GM12878 (cell line): ENCODE measurements at places on chromosomes 13 and 19. TPM values are rescaled to one million over a fixed set of nuclear protein-coding genes. Genes with fewer than 3 reads are reported as not detected.

ZNF560 gene
- 0.10 and 0.29 TPM in 2 replicates for total RNA-seq

CEACAM20 gene
- not detected in 2 replicates for total RNA-seq

OSCAR gene
- 0.13 TPM in 1 of 2 replicates, not detected in the other for total RNA-seq

GRCh38 chr19:12665281-12665573 lies 1.3 kb downstream of the MAN2B1 start:
- DNase-seq: peak; percentile 61

- DNase-seq: no peak
Observed at GRCh38 chr13:43872181-43872580, 7.4 kb downstream of the CCDC122 start.

- no peak for DNase-seq
Observed at GRCh38 chr13:30312904-30313303, 5.6 kb upstream of the KATNAL1 start.

GRCh38 chr13:21427741-21428140 lies 31.4 kb downstream of the ZDHHC20 start:
- DNase-seq: peak; percentile 20

- no peak for DNase-seq
Observed at GRCh38 chr19:49949742-49950589, 11.0 kb downstream of the SIGLEC11 start.

- DNase-seq: no peak
Observed at GRCh38 chr13:27977476-27978300, 8.6 kb upstream of the CDX2 start.

CYP2A6 gene
- 0.58 and 0.97 TPM in 2 replicates for total RNA-seq

CYP2F1 gene
- total RNA-seq: not detected in 2 replicates

DNA sequence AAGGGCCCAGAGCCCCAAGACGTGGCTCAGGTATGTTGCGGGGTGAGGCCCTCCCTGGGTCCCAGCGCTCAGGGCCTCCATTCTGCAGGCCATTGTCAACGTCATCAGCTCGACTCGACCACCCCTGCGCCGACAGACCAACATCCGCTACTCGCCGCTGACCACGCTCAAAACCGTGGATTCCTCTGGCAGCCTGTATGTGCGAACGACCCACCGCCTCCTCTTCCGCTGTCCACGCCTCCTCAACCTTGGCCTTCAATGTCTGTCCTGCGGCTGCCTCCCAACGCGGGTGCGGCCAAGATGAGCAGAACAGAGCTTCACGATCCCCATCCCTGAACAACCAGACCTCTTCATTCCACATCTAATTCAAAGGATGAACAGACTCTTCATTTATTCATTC lies 8.2 kb downstream of the RDH8 start:
- no peak for DNase-seq

DNA sequence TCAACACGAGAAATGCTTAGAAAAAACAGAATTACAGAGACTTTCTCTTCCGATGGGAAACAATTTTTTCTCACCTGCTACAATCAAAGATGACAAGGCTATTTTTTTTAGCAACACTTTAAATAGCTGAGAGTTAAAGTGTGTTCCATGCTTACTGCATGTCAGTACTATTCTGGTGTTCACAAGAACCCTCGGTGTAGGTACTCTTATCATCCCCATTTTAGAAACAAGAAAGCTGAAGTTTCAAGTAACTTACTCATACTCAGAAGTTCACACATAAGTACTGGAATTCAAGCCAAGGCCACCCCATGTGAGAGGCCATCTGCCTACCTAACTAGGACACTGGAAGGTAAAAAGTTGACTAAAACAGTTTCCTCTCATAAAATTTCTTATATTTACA lies 9.0 kb upstream of the TNFRSF19 start:
- peak; percentile 92 for DNase-seq
